ENCODE measurements at places on chromosomes 5 and 9. TPM values are rescaled to one million over a fixed set of nuclear protein-coding genes. Genes with fewer than 3 reads are reported as not detected.

Gene KLF9
- total RNA-seq, result 76.4 TPM

Gene PDE4D
- 9.2 TPM for total RNA-seq

Gene FAM169A
- total RNA-seq, result under 0.01 TPM

Gene HAVCR1
- total RNA-seq, result 0.37 TPM

Gene SV2C
- total RNA-seq, result not detected

Gene LCN12
- total RNA-seq, result not detected

Gene FIBCD1
- total RNA-seq, result 1.8 TPM

Gene PCDHGA4
- total RNA-seq, result 3.5 TPM

Gene CORO2A
- under 0.01 TPM for total RNA-seq

Gene MPDZ
- total RNA-seq, result 26.8 TPM

Gene B4GALT7
- 23.1 TPM for total RNA-seq

Gene SPATA31E1
- 0.59 TPM for total RNA-seq

Gene ARHGEF28
- total RNA-seq, result 1.1 TPM

Gene FOXD4L4
- not detected for total RNA-seq

Gene SOX30
- not detected for total RNA-seq

Gene SPATA31A3
- not detected for total RNA-seq

Gene LECT2
- total RNA-seq, result not detected

Gene SPATA31C1
- not detected for total RNA-seq

Gene BARHL1
- total RNA-seq, result not detected

Gene ANKRD55
- total RNA-seq, result not detected

Gene GABBR2
- total RNA-seq, result under 0.01 TPM
